ENCODE measurements at places on chromosomes 12 and 14.

DNA sequence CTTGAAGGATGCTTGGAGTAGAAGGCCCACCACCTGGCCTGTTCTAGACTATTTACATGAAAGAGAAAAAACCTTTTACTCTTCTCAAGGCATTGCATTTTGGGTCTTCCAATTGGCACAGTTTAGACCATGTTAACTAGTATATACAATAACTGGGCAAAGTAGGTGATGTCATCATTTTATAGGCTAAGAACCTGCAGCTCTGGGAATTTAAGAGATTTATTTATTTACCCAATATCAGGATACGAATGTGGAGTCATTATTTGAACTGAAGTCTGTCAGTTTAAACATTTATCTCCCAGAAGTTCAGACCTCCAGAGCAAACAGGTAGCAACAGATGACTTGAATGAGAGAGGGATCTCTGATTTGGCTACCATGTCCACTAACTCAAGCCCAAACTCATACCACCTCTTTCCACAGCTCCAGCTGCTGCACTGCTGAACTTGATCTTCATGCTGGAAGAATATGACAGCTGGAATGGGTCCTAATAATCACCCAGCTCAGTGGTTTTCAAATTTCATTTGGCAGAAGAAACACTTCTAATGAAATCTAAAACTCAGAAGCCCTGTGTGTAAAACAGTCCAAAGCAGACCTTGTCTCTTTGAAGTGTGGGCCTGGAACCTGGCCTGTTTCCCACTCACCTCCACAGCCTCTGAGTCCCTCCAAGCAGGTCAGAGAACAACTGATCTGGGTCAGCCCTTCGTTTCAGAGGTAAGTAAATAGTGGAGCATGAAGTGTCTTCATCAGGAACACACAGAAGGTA is 179.2 kb downstream of the EMP1 start:
- DNase-seq, result no peak

DNA sequence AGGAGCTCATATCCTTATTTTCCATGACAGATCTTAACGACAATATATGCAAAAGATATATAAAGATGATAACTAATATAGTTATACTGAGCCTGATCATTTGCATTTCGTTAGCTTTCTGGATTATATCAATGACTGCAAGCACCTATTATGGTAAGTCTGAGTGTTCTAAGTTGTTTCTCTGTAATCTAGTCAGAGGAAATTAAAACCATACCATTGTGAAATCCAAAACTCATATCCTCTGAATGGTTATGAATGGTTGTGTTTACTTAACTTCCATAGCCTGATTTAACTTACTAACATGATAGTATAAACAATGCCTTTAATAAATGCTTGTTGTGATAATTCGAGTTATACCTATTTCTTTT is 760 bp downstream of the TMEM19 start:
- DNase-seq, result no peak

DNA sequence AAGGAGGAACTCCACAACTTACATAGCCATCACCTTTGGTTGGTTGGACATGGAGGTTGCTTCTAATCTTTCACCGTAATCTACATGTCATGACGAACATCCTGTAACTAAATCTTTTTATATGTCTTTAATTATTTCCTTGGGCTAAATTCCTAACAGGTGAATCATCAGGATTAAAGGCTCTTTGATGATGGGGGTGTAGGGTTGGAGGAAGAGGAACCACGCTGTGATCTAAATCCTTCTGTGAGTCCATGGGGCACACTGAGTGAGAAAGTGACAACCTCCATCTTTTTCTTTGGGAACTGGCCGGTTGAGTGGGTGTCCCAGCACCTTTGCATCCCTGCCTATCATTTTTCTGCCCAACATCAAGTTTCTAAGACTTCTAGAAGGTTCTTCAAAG is 31.1 kb upstream of the MAP1LC3B2 start:
- peak; percentile 64 for DNase-seq

GRCh38 chr12:3557791-3558620 is 67.0 kb downstream of the PRMT8 start:
- DNase-seq, result no peak

DNA sequence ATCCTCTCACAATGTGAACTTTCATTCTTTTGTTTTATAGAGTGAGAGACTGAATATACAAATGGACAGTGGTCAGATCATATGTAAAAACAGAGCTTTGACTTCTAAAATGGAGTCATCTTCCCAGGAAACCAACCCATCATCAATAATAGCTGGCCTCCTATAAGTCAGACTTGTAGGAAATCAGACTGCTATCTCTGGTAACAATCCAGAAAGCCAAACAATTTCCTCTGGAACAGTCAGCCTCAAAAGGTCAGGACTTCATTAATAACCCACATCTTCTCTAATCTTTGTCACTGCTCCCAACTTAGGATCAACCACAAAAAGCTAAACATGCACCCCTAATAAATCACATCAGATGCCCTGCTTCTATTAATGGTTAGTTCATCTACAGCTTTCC is 227.9 kb upstream of the G2E3 start:
- no peak for DNase-seq

DNA sequence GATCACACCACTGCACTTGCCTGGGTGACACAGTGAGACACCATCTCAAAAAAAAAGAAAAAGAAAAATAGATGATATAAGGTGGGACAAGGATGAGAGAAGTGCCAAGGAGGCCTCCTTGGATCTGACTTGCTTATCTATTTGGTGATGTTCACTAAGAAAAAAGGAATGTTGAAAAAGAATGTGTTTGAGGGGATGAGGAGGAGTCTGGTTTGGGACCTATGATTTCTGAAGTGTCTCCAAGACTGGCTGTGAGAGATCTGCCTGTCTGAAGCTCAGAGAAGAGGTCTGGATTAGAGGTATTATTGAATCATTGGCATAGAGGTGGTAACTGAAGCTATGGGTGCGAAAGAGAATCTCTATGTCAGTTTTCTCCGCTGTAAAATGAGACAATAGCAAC is 42.8 kb downstream of the BCAT1 start:
- DNase-seq, result no peak

GRCh38 chr14:80080601-80081000 is 130.7 kb downstream of the DIO2 start:
- no peak for DNase-seq

DNA sequence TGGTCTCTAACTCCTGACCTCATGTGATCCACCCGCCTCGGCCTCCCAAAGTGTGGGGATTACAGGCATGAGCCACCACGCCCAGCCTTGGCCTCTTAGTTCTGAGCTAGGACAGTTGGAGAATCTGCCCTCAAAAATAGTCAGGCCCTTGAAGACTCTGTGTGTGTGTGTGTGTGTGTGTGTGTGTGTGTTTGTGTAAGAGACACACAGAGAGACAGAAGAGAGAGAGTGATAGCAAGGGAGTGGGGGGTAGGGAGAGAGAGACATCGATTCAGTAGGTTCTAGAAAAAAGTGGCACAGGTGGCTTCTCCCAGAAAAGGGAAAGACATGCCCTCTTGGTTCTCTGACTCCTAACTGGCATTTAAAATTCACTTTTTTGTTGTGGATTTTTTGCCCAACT is 5.4 kb downstream of the HNF1A start:
- DNase-seq, result no peak

DNA sequence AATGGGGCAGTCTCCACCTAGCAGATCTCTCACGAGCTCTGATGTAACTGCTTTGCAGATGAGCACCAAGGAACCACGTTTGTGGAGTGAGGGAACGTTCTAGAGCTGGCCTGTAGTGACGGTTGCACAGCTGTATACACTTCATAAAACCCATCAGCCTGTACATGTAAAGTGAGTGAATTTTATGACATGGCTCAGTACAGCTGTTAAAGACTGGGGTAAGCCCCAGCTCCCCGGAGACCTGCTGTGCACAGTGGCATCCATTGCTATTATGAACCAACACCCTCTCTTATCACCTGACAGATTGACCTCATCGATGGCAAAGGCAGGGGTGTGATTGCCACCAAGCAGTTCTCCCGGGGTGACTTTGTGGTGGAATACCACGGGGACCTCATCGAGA is 20.6 kb downstream of the KMT5A start:
- DNase-seq, result no peak

GRCh38 chr14:69694730-69695281 is 72.1 kb upstream of the SRSF5 start:
- no peak for DNase-seq

DNA sequence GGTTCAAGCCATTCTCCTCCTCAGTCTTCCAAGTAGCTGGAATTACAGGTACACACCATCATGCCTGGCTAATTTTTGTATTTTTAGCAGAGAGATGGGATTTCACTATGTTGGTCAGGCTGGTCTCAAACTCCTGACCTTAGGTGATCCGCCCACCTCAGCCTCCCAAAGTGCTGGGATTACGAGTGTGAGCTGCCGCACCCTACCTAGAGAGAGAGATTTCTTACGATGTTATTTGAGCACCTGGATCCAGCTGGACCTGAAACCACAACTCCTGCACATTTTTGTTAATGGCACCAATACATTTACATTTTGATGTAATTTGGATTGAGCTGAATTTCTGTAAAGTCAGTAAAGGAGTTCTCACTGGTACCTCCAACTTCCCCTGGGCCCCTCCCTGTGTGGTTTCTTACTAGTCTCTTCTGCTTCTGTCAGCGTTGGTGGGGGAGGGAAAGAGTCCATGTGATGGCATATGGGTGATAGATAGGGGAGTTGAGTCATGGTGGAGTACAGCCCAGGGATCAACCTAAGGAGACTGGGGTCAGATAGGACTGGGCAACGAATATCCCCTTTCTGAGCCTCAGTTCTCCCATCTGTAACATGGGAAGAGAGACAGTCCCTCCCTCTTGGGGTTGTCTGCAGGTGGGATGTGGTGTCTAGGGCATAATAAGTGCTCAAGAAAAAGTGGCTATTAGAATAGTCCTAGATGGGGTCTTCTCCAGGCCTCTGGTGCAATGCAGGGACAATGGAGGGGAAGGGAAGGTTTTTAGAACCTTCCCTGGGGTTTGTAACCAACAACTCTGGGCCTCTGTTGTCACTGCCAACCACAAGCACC is 83.3 kb upstream of the MED13L start:
- no peak for DNase-seq

- DNase-seq, result peak; percentile 60
Observed at GRCh38 chr12:110537605-110538409, 35.7 kb downstream of the RAD9B start.

DNA sequence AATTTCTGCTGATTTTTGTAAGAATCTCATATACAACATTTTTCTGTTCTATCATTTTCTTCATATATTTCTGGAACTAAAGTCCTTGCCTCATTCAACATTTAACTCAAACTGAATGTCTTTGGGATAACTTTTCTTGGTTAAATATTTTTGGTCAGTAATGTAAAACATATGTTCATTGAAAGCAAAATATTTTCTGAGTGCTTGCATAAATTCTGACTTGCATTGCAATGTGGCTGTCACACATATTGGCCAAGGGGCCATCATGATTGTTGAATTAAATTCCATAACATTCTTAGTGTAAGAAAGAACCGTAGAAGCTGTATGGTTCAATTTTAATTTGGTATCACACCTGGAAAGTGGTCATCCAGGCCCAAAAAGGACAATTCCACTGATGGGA is 369.4 kb downstream of the GALC start:
- no peak for DNase-seq

DNA sequence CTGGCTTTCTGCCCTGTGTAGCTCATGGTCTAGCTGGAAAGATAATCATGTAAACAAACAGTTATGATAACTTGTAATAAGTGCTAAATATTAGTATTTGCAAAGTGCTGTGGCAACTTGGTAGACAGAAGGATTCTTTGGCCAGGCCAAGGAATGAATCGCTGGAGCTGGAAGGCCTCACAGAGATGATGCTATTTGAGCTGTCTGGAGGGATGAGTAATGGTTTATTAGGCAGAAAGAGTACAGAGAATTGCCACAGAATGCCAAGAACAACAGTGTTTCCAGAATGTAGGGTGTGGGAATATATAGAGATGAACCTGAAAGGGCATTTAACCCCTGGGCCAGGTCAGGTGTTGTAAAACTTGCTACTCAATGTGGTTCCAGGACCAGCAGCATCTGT is 27.6 kb downstream of the OTX2 start:
- peak; percentile 23 for DNase-seq

DNA sequence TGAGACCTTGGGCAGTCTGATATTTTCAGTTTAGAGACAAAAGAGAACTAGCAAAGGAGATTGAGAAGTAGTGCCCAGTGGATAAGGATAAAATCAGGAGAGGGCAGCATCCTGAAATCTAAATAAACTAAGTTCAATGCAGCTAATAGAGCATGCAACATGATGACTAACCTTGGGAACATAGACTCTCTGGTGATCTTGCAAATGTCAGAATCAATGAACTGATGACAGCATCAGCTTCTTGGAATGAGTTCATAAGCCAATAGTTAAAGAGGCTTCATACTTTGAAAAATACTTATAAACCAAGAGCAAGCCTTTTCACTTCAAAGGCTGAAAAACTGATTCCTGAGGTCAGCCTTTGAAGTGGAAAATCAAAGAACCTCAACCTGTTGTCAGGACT is 8.2 kb downstream of the TAS2R19 start:
- DNase-seq, result peak; percentile 29

DNA sequence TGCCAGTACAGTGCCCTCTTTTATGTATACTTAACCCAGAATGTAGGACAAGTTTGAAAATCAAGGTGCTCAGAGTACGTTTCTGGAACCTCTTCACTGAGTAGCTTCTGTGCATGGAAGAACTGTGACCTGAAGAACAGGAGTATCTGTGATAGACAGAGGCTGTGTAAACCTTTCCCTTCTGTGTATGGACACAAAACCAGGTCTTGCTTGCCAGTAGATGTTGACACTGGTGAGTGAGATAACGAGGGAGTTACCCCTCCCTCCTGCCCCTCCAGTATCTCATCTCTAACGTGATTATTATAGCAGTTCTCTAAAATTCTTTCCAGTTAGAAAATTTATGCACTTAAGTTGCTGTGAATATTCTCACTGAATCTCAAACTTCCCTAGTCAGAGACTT is 170.8 kb downstream of the RPL10L start:
- DNase-seq, result no peak

DNA sequence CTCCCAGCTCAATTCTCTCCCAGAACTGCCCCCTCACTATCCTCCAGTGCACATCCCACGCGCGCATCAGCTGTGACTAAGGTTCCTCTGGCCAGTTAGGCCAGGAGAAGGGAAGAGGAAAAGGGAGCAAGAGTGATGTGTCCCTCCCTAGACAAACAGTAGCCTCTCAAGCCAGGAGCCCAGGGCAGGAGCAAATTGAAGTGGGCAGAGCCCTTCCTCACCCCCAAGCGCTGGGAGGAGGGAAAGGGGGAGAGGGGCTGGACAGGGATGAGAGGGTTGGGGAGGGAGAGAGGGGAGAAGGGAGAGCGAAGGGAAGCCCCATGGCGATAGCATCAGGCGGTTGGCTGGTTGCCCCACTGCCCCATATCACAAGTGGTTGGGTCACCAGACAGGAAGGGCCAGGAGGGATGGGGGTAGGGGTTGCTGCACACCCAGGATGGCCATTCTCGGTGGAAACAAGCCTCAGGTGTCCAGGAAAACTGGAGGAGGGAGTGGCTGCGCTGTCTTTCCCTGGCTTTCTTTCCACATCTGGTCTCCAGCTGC is 1.1 kb downstream of the CD63 start:
- DNase-seq, result peak; percentile 65

- no peak for DNase-seq
Observed at GRCh38 chr14:71931492-71932228, 569 bp upstream of the RGS6 start.
